ENCODE measurements at places on chromosomes 13 and 19. TPM values are rescaled to one million over a fixed set of nuclear protein-coding genes. Genes with fewer than 3 reads are reported as not detected.

Gene TMEM150B
- not detected for total RNA-seq

Gene ZFP28
- 30.5 TPM for total RNA-seq

Gene ZNF628
- 0.49 TPM for total RNA-seq

Gene CD70
- total RNA-seq = not detected

Gene ZNF93
- total RNA-seq = 19.2 TPM

Gene S1PR5
- total RNA-seq = under 0.01 TPM

Gene UBE2L5
- not detected for total RNA-seq

Gene ZNF653
- total RNA-seq = 9.3 TPM

Gene GIPC3
- total RNA-seq = 0.25 TPM

Gene ICAM5
- total RNA-seq = 5.4 TPM

Gene PLEKHA4
- total RNA-seq = 2.0 TPM

Gene STOML3
- total RNA-seq = 0.25 TPM

Gene PDX1
- total RNA-seq = not detected

Gene ZNF442
- total RNA-seq = 5.4 TPM

Gene ZSCAN4
- not detected for total RNA-seq

Gene ZNF575
- 0.49 TPM for total RNA-seq

Gene ZNF333
- 21.6 TPM for total RNA-seq

All from temporal lobe (tissue), 4 donors.